ENCODE measurements at places on chromosomes 1 and 21.

DNA sequence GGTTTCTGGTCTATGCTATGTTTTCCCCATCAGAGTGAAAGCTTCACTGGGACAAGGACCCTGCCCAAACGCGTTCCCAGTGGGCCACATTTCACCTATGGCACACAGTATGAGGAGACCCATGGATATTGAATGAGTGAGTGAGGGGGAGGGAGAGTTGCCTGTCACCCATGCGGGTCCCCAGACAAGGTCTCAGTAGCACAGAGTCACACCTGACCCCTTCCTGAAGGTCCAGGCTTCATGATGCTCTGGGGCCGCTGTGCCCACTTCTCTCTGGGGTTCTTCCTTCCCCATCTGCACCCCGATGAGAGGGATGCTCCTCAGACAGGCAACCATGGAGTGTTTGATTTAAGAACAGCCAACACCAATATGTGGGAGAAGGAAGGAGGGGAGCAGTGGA lies 72.3 kb upstream of the CSF3R start:
- DNase-seq, result no peak

- no peak for DNase-seq
Measured at GRCh38 chr1:17462669-17463068, 23.2 kb upstream of the RCC2 start.

DNA sequence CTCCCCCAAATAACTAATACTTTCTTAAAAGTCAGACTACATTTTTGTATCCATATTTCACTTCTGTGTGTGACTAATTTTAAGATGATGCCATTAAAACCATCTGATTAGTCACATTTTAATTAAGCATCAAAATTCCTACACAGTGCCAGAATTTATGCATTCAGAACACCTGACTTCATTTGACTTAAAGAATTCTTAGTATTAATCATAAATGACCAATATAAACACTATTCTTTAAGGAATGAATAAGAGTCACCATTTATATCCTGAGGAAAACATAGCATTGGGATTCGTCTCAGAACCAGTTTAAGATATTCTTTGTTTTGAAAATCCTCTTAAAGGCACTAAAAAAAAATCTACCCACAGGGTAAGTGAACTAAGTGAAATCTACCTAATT lies 37.0 kb downstream of the TM2D1 start:
- no peak for DNase-seq

DNA sequence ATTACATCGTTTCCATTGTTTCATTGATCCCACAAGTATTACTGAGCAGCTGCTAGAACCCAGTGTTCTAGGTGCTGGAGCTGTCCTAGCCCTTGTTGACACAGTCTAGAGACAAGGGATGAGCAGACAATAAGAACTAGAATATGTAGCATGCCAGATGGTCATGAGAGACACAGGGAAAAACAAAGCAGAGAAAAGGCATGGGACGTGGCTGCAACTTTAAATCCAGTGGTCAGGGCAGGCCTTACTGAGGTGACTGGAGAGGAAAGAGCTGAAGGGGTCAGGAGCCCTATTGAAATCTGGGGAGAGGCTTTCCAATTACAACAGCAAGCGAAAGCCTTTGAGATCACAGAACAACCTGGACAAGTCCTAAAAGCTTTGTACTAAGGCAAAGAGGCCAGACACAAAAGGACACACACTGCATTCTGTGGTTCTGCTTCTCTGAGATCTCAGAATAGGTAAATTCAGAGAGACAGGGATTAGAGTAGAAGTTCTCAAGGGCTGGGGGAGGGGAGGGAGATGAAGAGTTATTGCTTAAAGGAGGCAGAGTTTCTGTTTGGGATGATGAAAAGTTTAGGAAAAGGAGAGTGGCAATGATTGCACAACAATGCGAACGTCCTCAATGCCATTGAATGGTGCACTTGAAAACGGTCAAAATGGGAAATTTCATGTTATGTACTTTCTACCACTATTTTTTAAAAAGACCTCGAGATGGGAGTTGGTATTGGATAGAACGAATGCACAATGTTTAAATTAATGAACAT lies 467.4 kb upstream of the VAMP3 start:
- no peak for DNase-seq

GRCh38 chr1:186999506-186999905 lies 170.8 kb downstream of the PLA2G4A start:
- DNase-seq, result no peak

DNA sequence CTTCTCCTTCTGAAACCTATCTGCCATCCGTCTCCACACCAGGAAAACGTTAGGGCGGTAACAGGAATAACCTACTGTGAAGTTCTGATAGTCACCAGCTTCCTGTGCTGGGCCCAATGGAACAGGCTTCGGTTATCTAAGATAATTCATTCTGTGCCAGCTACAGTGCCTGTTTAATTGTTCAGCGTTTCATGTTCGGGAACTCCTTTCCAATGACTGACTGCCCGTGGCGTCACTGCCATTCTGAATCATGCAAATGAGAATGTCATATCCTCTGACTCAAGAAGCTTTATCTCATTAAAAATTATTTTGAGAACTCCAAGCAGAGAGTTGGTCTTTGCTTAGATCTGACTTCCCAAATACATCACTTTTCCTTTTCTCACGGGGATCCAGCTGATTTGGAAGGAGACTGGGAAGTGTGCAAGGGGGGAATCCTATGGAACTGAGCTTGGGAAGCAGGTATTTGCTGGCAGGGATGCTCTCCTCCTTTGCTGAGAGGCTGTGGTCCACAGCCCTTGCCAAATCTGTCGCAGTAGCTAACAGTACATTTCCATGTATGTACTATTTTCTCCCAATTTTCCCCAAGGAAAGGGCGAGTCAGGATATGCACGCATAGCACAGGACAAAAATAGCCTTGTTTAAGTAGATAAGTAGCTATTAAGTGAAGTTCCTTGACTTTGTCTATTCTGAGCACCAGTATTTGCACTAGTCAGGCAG lies 358.7 kb downstream of the LTN1 start:
- no peak for DNase-seq

DNA sequence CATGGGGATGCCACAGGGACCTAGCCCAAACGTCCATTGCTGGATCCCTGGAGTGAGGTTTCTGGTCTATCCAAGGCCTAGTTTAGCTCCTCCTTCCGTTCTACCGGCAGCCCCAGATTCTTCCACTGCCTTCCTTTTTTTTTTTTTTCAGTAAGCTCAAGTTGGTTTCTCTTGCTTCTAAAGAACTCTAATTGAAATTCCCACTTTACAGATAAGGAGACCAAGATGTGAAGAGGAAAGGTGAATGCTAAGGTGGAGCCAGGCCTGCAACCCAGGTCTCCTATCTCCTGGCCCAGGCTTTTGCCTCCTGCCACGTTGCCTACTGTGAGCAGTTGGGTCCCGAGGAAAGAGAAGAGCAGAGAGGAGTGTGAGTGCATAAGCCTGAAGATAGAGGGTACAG lies 31.5 kb upstream of the CLIC4 start:
- no peak for DNase-seq

GRCh38 chr1:197951089-197951488 lies 33.9 kb downstream of the LHX9 start:
- DNase-seq, result no peak

DNA sequence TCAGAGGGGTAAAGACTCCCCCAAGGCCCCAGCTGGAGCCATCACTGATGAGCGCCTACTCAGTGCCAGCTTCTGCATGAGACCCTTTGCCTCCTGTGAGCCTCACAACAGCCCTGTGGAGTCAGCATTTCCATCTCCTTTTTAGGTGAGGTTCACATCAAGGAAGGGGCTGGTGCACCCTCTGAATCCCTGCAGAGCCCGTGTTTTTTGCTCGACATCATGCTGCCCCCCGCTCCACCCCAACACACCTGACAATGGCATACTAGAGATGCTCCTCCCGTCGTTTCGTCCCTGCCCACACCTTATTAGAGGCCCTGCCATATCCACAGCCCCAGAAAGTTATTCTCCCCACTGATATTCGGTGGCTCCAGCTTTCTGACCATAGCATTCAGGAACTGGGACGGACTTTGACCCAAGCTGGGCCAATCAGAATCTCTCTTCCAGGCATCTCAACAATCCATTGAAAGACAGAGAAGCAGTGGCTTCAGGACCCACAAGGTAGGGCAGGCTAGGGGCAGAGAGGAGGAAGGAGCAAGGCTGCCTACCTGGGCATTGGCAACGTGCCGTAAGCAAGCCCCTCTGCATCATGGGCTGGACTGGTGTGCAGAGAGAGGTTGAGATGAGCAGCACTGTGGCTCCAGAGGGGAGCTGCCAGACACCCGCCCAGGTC lies 32.7 kb downstream of the EPHA10 start:
- no peak for DNase-seq

GRCh38 chr1:154154534-154155191 lies at the start of gene NUP210L:
TSS of gene NUP210L (minus strand) at chr1:154155073.
- DNase-seq, result no peak

DNA sequence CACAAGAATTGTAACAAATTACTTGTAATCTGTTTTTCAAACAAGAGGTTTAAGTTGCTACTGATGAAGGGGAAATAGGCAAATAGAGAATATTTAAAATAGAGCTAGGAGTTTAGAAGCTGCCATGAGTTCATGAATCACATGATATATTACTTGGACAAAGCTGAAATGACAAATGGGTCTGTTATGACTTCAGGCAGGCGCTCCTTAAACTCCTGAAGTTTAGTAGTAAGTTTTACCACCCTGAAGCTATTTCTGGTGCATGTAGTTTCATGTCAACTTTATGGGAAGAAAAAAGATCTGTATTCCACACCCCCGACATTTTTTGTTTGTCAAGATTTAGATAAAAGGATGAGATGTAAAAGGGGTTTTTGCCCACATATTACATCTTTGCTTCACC lies 58.5 kb downstream of the PLA2G4A start:
- DNase-seq, result no peak

DNA sequence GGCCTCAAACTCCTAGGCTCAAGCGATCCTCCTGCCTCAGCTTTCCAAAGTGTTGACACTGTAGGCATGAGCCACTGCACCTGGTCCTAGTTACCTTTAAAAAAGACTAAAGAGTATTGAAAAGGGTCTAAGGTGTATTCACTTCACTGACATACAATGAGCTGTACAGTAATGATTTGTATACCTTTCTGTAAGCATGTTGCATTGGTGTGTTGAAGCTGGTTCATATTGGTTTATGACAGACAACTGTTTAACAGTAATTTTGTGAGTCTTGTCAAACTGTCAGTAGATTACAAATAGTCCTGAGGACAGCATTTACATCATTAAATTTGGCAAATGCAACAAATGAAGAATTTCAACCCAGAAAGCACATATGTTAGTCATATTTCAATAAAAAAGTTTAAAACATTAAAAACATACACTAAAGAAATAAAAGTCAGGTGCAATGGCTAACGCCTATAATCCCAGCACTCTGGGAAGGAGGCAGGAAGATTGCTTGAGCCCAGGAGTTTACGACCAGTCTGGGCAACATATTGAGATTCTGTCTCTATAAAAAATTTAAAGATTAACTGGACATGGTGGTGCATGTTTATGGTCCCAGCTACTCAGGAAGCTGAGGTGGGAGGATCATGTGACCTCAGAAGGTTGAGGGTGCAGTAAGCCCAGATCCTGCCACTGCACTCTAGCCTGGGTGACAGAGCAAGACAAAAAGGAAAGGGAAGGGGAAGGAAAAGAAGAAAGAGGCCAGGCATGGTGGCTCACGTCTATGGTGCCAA lies 88.3 kb upstream of the HP1BP3 start:
- DNase-seq, result no peak

- DNase-seq, result no peak
Measured at GRCh38 chr1:90712915-90713730, 4.0 kb downstream of the BARHL2 start.

- DNase-seq, result no peak
Measured at GRCh38 chr1:31432592-31433395, 19.8 kb downstream of the SERINC2 start.

DNA sequence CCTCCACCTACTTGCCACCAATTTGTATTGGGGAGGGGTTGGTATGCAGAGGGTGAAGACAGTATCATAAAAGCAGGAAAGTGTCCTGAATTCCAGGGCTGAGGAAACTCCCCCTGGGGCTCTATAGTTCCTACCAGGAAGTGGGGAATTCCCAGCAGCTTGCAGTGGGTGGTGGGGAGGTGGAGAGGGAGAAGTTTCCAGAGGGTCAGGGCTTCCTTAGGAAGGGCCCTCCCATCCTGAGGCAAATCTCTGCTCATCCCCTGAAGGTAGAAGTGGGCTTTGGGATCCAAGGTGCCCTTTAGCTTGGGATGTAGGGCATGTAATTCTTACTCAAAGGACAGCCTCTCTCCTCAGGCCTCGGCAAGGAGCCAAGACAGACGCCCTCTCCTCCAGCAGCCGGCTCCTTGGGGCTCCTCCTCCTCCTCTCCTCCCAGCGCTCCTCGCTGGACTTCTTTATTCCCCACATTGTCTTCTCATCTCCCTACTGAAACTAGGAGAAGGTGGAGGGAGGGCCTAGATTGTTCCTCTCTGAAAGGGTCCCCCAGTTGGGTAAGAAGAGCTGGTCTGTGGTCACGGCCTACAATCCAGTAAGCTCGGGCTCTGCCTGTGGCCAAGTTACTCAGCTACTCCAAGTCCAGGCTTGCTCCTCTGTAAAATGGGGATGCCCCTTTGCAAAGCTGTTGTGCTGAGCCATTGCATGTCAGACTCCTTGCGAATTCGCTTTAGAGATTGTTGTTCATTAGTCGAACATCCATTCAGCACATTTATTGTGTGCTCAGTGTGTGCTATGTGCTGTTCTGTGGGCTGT lies 17.9 kb upstream of the CSF1 start:
- no peak for DNase-seq

DNA sequence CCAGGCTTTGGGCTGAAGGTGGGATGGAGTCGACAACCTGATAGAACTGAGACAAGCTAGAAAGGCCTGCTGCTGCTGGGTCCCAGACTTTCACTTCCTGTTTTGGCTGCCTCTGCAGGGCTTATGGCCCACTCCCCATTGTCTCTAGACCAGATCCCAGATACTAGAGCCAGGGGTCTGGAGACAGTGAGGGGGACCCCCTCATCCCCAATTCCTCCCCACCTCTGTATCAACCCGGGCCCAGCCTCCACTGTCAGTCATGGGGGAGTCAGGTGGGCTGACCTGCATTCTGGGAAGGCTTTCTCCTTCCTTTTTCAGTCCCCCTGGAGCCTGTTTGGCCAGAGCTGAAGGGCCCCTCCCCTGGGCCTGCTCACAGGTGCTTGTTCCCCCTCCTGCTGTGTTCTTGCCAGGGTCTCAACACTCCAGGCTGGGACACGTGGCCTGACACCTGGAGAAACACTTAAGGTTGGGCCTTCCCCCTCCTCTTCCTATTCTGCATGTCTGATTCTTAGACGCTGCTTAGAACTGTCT lies 18.0 kb upstream of the ETV3L start:
- no peak for DNase-seq
